ENCODE measurements at places on chromosomes 12 and 14.
A peak's percentile ranks its signal among the peaks of the same experiment; 100 is the strongest.

- no peak for DNase-seq
These were observed 95.4 kb downstream of the NKX2-1 start for GRCh38 chr14:36424478-36425102.

DNA sequence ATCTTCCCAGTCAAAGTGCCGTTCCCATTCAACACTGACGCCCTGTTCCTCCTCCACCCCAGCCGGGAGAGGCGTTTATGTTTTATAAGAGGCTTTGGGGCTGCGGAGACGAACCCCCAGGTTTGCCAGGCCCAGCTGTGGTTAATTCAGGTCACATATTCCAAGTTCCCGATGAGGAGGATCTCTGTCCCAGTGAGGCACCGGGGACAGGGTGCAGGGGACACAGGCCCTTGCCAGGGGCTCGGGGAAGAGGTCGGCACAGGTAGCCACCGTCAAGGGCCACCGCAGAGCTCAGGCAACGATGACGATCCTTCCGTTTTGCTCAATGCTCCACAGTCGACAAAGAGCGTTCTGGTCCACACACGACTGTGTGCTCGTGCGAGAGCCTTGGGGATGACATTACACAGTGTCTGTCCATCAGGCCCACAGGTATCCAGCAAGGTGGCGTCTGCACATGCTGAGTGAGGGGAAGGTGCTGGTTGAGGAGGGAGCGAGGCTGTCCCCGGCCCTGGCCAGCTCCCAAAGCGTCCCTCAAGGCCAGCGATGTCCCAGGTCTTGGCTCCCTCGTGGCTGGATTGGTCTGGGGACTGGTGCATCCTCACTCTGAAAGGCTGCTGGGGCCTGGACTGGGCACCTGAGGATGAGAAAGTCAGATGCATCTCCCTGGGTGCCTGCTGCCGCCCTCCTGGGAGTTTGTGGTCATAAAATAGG lies 189.2 kb upstream of the C14orf180 start:
- no peak for DNase-seq

- peak; percentile 84 for DNase-seq
These were observed 220.6 kb upstream of the HMGA2 start for GRCh38 chr12:65603438-65604351.

GRCh38 chr12:58916161-58916621 lies 4.1 kb downstream of the LRIG3 start:
- DNase-seq, result no peak

GRCh38 chr14:55353686-55354467 lies 57.8 kb downstream of the ATG14 start:
- DNase-seq, result no peak

- peak; percentile 13 for DNase-seq
These were observed 527.2 kb downstream of the FLRT2 start for GRCh38 chr14:86057018-86057667.

DNA sequence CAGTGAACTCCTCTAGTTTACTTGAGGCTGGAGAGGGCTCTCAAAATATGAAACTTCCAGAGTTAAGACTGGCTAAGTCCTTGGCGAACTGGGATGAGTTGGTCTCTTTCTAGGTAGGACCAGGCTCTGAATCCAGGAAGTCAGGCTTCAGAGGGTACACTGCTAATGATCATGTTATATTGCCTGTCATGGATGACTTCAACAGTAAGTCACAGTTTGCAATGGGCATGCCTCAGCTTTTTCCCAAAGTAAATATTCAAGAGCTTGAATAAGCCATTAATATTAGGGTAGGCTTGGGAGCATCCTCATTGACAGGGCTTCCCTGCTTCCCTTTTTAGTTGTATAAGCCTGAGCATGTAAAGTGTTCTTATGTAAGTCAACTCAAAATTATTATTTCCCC lies 61.7 kb upstream of the PTHLH start:
- DNase-seq, result no peak

Measured in AG08395 (cell line).